ENCODE measurements at places on chromosomes 16 and 17.

GRCh38 chr16:12157517-12158093, 181.1 kb downstream of the SNX29 start:
- no peak for DNase-seq

GRCh38 chr17:75463603-75464002, 7.2 kb downstream of the TMEM94 start:
- no peak for DNase-seq

DNA sequence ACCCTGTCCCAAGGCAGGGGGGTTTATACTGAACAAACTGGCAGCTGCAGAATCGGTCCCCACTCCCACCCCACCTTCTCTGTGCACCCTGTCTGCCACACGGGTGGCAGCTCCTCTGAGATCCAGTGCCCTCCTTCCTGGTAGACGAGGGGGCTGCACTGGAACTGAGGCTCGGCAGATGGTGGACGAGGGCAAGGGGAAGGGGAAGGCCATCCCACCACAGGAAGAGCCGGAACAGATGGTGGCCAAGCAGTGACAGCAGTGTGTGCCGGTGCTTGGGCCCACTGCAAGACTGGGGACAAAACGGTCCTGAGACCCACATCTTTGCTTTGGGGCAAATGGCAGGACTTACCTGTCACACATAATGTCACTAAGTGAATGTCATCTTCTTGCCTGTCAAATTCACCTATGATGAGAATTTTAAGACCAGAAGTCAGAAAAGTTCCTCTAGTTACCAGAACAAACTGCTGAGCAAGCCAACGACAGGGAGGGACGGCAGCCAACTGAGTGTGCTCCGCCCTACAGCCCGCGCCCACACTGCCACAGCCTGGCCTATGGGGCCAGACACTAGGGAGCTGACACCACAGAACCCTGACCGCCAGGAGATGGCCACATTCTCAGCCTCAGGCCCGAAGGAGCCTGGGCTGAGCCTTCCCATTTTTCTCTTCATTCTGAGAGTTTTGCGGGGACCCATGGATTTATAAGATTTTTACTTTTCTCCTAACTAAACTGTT, 14.4 kb downstream of the NTAN1 start:
- DNase-seq: no peak

DNA sequence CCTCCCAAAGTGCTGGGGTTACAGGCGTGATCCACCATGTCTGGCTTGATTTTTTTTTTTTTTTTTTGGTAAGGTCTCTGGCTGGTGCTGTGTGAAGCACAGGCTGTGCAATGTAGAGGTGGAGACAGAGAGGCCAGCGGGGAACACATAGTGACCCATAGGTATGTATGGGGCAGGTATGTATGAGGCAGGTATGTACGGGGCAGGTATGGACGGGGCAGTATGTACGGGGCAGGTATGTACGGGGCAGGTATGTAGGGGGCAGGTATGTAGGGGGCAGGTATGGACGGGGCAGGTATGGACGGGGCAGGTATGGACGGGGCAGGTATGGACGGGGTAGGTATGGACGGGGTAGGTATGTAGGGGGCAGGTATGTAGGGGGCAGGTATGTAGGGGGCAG, 5.0 kb downstream of the RPL3L start:
- DNase-seq: no peak

DNA sequence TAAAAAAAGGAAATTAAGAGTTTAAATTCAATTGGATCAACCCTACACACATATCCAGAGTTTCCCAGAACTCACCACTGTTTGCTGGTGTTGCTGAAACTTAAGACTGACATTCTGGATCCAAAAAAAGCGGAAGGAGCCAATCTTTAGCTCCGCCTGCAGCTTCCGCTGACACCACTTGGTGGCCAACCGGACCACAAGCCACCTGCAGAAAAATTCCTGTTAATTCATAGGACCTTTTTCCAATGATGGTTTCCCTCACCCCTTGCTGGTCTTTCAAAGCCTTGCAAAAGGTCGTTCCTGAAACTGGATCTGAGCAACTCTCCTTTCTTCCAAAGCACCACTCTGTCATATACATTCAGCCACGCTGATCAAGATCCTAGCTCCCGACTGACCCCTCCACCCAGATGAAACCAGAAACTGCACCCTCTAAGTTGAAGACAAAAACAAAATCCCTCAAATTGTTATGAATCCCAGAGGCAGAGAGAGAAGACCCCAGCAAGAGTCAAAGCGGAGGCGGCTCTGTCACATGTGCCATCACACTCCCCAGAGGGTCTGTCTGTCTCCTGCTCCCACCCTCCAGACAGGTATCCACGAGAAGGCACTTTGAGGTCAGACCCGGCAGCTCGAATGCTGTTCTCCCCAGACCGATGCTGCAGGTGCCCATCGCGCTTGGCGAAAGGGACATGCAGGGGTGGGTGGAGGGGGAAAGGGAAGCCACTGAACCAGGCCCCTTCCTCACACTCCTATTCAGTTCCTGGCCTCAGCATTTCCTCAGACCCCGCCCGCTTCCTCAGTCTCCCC, 773 bp downstream of the BLTP2 start:
- DNase-seq: no peak

- no peak for DNase-seq
Measured at GRCh38 chr16:88599092-88599733, 29.0 kb downstream of the ZC3H18 start.

GRCh38 chr16:3194792-3195191, 6.8 kb downstream of the OR1F1 start:
- DNase-seq: no peak

Data from activated T-helper 9 cell treated with anti-CD3 and anti-CD28 coated beads, Interleukin-2, amount 50 U/mL, for 16 hours (primary cell).